ENCODE measurements at places on chromosomes 7 and 10.

GRCh38 chr7:1593091-1593866, 23.4 kb upstream of the PSMG3 start:
- DNase-seq, result no peak

GRCh38 chr10:118977022-118977599, 52.4 kb upstream of the NANOS1 start:
- DNase-seq, result no peak

- no peak for DNase-seq
These were observed 7.7 kb upstream of the OPALIN start for GRCh38 chr10:96366508-96366907.

GRCh38 chr7:633381-634018, 93.0 kb upstream of the DNAAF5 start:
- DNase-seq, result no peak

DNA sequence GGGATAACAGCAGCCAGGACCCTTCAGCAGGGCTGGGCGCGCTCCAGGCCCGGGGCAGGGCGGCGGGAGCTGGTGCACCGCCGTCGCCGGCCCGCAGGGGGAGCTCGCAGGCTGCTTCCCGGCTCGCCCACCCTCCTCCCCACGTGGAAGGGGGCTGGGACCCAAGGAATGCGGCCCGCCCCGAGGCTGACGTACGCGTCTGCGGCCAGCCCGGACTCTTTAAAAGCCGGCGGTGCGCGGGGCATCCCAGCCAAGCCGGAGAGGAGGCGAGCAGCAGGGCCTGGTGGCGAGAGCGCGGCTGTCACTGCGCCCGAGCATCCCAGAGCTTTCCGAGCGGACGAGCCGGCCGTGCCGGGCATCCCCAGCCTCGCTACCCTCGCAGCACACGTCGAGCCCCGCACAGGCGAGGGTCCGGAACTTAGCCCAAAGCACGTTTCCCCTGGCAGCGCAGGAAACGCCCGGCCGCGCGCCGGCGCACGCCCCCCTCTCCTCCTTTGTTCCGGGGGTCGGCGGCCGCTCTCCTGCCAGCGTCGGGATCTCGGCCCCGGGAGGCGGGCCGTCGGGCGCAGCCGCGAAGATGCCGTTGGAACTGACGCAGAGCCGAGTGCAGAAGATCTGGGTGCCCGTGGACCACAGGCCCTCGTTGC, at the start of gene PFKFB3:
PFKFB3 (plus strand) TSS at position 249 of the 647 bp plus-strand sequence; CDS start at position 578, 329 bp downstream.
- DNase-seq, result peak; percentile 90
